ENCODE measurements at places on chromosomes 3 and 15.

DNA sequence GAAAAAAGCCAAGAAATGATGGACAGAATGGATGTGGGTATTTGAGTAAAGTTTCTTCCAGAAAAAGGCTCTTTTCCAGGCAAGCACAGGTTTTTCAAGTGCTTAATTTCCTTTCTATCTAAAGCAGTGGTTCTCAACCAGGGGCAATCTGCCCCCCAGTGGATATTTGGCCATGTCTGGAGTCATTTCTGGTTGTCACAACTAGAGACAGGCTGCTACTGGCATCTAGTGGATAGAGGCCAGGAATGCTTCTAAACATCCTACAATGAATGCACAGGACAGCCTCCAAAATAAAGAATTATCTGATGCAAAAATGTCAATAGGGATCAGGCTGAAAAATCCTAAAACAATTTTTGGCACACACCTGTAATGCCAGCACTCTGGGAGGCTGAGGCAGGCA is 23.9 kb downstream of the SEC22C start:
- no peak for DNase-seq

- no peak for DNase-seq
Observed at GRCh38 chr15:47614360-47615011, 102.8 kb upstream of the SEMA6D start.

- DNase-seq = no peak
Observed at GRCh38 chr3:190105876-190106275, 14.8 kb downstream of the P3H2 start.

- no peak for DNase-seq
Observed at GRCh38 chr3:71649757-71650156, 66.2 kb upstream of the FOXP1 start.

GRCh38 chr3:185825639-185826481 is 1.0 kb upstream of the IGF2BP2 start:
- no peak for DNase-seq

- DNase-seq = no peak
Observed at GRCh38 chr3:187741403-187742350, 3.6 kb downstream of the BCL6 start.
